Cardiac muscle cell (in vitro differentiated cells and primary cell): ENCODE measurements at places on chromosomes 2 and 18. TPM values are rescaled to one million over a fixed set of nuclear protein-coding genes. Genes with fewer than 3 reads are reported as not detected.

Gene DAW1
- 0.59 TPM in 1 of 2 replicates, not detected in the other for polyA plus RNA-seq

Gene CRACDL
- 0.32 TPM in 1 of 2 replicates, not detected in the other for polyA plus RNA-seq

Gene EN1
- polyA plus RNA-seq = not detected in 2 replicates

Gene SIX2
- polyA plus RNA-seq = 0.78 and 1.0 TPM in 2 replicates

Gene TRIM43
- not detected in 2 replicates for polyA plus RNA-seq

Gene MRO
- polyA plus RNA-seq = 1.3 TPM in 1 of 2 replicates, not detected in the other

Gene SRD5A2
- not detected in 2 replicates for polyA plus RNA-seq

Gene CCDC141
- polyA plus RNA-seq = 134 and 260 TPM in 2 replicates

Gene SERPINB10
- not detected in 2 replicates for polyA plus RNA-seq

Gene ABCG8
- polyA plus RNA-seq = 0.04 TPM in 1 of 2 replicates, not detected in the other

Gene ERFE
- polyA plus RNA-seq = 0.60 and 2.0 TPM in 2 replicates

Gene GNAL
- 9.3 and 10.6 TPM in 2 replicates for polyA plus RNA-seq

Gene ZFAND2B
- 49.0 and 54.8 TPM in 2 replicates for polyA plus RNA-seq

Gene MATN3
- 4.8 and 10.3 TPM in 2 replicates for polyA plus RNA-seq

Gene TBR1
- 0.19 TPM in 1 of 2 replicates, not detected in the other for polyA plus RNA-seq

Gene CD8A
- 0.41 TPM in 1 of 2 replicates, not detected in the other for polyA plus RNA-seq

Gene EDAR
- not detected in 2 replicates for polyA plus RNA-seq

Gene PLEKHH2
- 0.31 and 1.4 TPM in 2 replicates for polyA plus RNA-seq

Gene C2orf78
- polyA plus RNA-seq = not detected in 2 replicates

Gene WDR54
- 132 and 159 TPM in 2 replicates for polyA plus RNA-seq

Gene ARHGEF33
- 1.00 and 1.0 TPM in 2 replicates for polyA plus RNA-seq

Gene APOB
- 0.26 TPM in 1 of 2 replicates, not detected in the other for polyA plus RNA-seq

Gene GAREM2
- polyA plus RNA-seq = 0.84 and 2.8 TPM in 2 replicates

Gene MARCHF4
- polyA plus RNA-seq = not detected in 2 replicates

Gene TLX2
- polyA plus RNA-seq = not detected in 2 replicates

Gene HOXD13
- polyA plus RNA-seq = not detected in 2 replicates

Gene SKOR2
- polyA plus RNA-seq = not detected in 2 replicates

Gene SERPINB4
- not detected in 2 replicates for polyA plus RNA-seq

Gene CXCR1
- not detected in 2 replicates for polyA plus RNA-seq

Gene RAPGEF4
- polyA plus RNA-seq = 5.3 and 9.4 TPM in 2 replicates

Gene UBR3
- 18.7 and 26.1 TPM in 2 replicates for polyA plus RNA-seq

Gene CCL20
- 0.21 TPM in 1 of 2 replicates, not detected in the other for polyA plus RNA-seq

Gene C2orf80
- polyA plus RNA-seq = not detected in 2 replicates

Gene TXNDC2
- polyA plus RNA-seq = not detected in 2 replicates

Gene CFLAR
- polyA plus RNA-seq = 5.1 and 14.2 TPM in 2 replicates

Gene TWIST2
- polyA plus RNA-seq = not detected in 2 replicates

Gene LIMS3
- 5.2 and 5.7 TPM in 2 replicates for polyA plus RNA-seq

Gene CFAP65
- 0.12 and 0.45 TPM in 2 replicates for polyA plus RNA-seq

Gene COA5
- 85.4 and 88.8 TPM in 2 replicates for polyA plus RNA-seq

Gene ADGRF3
- polyA plus RNA-seq = 0.33 and 0.56 TPM in 2 replicates

Gene PSMA8
- polyA plus RNA-seq = not detected in 2 replicates

Gene TRABD2A
- not detected in 2 replicates for polyA plus RNA-seq

Gene IFIH1
- 0.88 TPM in 1 of 2 replicates, not detected in the other for polyA plus RNA-seq

Gene UNC80
- polyA plus RNA-seq = 0.07 and 0.39 TPM in 2 replicates

Gene UGT1A8
- not detected in 2 replicates for polyA plus RNA-seq

Gene PROKR1
- not detected in 2 replicates for polyA plus RNA-seq

Gene SLC5A7
- polyA plus RNA-seq = 0.69 TPM in 1 of 2 replicates, not detected in the other

Gene CSRNP3
- 10.9 and 11.5 TPM in 2 replicates for polyA plus RNA-seq

Gene SERPINB8
- 0.90 and 4.0 TPM in 2 replicates for polyA plus RNA-seq

Gene TUBA3E
- 0.70 TPM in 1 of 2 replicates, not detected in the other for polyA plus RNA-seq

Gene MXD1
- polyA plus RNA-seq = 6.5 and 10.0 TPM in 2 replicates

Gene TRPM8
- not detected in 2 replicates for polyA plus RNA-seq

Gene CD226
- polyA plus RNA-seq = 0.02 TPM in 1 of 2 replicates, not detected in the other

Gene TUBB8B
- not detected in 2 replicates for polyA plus RNA-seq
